Cortex of kidney (tissue), 1 donor: ENCODE measurements at places on chromosomes 16 and 17.

DNA sequence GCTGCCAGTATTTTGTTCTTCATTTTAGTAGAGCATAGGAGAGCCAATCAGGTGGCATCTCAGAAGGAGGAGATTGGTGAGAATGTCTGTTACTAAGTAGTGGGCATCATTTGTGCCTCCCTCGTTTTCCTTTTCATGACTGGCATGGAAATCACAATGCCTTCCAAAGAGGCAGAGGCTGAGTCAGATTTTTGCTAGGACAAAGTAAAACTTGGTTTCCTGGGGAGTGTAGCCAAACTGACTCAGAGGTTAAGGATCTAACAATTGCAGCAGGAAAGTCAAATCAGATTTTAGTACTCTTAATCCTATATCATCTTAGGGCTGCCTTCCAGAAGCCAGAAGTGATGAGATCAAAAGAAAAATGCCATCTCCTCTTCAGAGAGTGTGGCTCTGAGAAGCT is 138.7 kb downstream of the ANKFN1 start:
- DNase-seq = no peak

DNA sequence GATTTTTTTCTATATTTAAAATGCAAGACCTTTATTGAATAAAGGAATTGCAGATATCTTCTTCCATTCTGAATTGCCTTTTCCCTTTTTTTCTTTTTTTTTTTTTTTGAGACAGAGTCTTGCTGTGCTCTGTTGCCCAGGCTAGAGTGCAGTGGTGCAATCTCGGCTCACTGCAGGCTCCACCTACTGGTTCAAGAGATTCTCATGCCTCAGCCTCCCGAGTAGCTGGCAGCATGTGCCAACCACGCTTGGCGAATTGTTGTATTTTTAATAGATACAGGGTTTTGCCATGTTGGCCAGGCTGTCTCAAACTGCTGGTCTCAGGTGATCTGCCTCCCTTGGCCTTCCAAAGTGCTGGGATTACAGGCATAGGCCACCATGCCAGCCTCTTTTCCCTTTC is 151.5 kb downstream of the CEP112 start:
- no peak for DNase-seq

DNA sequence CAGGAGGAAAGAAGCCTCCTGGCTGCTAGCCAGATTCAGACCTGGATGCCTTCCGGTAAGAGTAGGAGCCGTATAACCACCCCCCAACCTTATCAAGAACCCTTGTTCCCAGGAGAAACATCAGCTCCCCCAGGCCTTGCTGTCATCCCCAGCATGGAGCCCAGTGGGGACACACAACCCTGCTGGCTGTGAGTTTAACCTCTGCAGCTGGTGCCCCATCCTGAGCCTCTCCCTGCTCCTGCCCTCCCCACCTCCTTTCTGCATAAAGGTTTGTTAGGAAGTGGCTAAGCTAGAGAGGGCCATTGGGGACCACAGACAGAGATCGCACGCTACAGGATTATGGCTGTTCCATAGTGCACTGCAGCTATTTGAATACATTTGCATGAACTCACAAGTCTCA is 55.5 kb upstream of the RPL38 start:
- DNase-seq = no peak

- no peak for DNase-seq
These were observed 1.5 kb downstream of the CPNE2 start for GRCh38 chr16:57093666-57094564.

GRCh38 chr16:87133966-87134627 is 183.1 kb downstream of the C16orf95 start:
- DNase-seq = no peak

GRCh38 chr17:64777415-64778239 is 115.5 kb upstream of the SMURF2 start:
- DNase-seq = no peak
